ENCODE measurements at places on chromosomes 7 and 10.

GRCh38 chr10:60618861-60619260, 159.4 kb upstream of the CDK1 start:
- no peak for DNase-seq

- DNase-seq, result no peak
Measured at GRCh38 chr10:77939561-77940001, 13.0 kb upstream of the DLG5 start.

- no peak for DNase-seq
Measured at GRCh38 chr10:61866700-61867368, 34.7 kb upstream of the ARID5B start.

GRCh38 chr7:88226886-88227516, 7.2 kb upstream of the SRI start:
- DNase-seq, result no peak

DNA sequence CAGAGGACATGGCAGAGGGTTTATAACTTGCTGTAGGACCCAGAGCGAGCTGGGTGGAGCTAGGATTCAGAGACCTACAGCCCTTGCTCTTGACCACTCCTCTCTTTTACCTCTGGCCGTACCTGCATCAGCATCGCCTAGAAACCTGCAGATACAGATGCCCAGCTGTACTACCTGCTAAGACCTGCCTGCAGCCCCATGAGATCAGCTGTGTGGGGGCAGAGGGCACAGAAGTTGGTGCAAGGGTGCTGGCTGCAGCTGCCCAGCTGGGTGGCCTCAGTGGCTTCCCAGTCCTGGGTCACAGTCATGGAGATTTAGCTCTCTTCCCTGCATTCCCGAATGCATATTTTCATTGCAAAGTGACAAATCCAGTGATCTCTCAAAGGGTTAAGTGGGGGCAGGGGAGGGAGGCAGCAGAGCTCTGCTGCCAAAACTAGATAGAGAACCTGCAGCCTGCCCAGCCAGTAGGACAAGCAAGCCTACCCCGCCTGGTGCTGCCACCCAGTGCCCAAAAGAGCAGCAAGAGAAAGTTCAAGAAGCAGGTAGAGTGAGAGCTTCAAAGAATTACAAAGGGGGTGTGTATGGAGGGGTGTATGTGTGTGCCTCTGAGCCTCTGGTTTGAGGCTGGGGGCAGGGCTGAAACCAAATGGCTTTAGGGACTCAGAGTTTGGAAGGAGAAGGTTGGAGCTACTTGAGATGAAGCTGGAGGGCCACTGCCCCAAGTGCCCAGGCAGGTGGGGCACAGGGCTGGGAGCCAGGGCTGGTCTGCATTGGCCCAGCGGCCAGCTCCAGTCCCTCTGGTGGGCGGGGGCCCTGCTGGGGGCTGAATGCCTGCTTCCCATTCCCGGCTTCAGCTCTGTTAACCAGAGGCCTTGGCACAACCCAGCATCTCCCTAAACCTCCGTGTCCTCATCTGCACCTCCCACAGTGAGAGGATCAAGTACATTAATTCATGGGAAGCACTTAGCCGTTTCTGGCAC, 6.9 kb downstream of the FAM241B start:
- no peak for DNase-seq

- DNase-seq, result no peak
Measured at GRCh38 chr7:129255800-129256199, 31.0 kb downstream of the AHCYL2 start.

GRCh38 chr10:111820471-111820870, 363.1 kb downstream of the GPAM start:
- DNase-seq, result no peak

DNA sequence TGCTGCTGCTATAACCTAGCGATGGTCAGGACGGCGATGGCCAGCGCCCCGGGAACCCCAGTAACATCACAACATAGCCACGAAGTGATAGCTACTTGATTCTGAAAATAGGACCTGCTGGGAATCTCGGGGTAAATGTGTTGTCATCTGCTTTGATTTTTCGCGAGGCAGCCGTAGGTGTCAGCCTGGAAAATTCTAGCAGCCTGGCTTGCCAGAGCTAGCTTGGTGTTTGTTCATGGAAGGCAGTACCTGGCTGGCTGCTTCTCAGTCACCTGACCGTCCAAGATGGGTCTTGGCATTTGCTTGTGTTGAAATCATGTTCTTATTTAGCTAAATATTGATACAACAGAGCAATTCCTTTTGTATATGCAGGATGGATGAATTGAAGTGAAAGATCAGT, 82.4 kb upstream of the BTBD16 start:
- no peak for DNase-seq

- no peak for DNase-seq
Measured at GRCh38 chr7:40165216-40165615, 30.4 kb downstream of the SUGCT start.

DNA sequence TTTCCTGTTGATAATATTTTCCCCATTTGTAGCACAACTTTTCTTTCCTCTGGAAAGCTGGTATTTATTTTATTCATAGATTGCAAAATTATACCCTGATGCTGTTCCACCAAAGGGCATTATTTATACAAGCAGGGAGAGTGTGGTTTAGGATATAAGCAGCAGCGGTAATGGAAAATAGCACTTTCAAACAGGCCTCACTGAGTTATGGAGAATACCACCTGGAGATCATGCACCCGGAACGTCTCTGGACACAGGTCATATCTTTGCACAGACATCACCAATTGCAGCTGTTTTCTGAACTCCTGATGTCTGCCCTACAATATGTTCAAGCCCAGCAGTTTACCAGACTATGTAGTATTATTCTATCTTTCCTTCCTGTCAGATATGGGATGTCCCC, 2.0 kb upstream of the CALD1 start:
- DNase-seq, result no peak

- DNase-seq, result no peak
Measured at GRCh38 chr7:15765753-15766152, 79.3 kb upstream of the MEOX2 start.

DNA sequence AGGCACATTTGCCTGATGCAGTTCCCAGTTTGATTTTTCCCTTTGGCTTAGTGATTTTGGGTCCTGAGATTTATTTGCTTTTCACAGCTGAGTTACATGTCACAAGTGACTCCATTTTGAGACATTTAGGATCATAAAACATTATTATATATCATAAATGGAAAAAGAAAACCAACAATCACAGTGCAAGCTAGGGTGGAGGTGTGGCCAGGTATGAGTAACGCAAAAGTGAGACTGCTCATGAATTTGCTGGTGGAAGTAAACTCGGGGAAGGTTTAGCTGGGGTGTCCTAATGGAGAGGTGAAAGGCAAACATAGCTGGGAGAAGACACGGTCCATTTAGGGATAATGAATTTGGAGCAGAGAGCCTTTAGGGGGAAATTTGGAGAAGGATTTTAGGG, 21.7 kb upstream of the UCN3 start:
- no peak for DNase-seq

DNA sequence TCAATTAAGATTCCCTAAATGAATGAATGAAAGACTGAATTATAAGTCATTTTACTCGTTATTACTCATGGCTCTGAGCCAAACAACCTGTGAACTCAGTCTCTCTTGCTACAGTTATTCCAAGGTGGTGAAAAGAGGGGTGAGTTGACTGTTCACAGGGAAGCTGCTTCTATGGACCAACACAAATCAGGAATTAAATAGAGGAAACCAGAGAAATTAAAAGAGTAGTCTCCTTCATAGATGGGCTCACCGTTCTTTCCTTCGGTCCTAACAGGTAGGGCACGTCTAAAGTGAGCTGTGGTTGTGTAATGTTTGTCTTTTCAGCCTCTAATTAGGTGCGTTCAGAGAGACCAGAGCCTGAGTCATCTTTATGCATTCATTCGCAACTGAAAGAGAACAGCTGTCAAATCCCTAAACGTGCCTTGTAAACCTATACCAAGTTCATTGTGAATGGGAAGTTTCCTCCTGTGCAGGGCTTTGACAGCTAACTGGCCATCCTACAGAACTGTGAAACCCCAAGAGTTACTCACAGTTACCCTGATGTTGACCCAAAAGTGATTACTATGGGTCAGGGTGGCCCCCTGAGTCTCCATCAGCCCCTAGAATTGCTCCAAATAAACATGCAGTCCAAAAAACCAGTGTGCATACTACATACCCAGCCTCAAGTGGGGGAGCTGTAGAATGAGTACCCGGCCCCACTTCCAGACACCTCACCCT, 18.2 kb upstream of the C10orf53 start:
- no peak for DNase-seq

- no peak for DNase-seq
Measured at GRCh38 chr10:77635402-77636227, 2.0 kb downstream of the KCNMA1 start.

DNA sequence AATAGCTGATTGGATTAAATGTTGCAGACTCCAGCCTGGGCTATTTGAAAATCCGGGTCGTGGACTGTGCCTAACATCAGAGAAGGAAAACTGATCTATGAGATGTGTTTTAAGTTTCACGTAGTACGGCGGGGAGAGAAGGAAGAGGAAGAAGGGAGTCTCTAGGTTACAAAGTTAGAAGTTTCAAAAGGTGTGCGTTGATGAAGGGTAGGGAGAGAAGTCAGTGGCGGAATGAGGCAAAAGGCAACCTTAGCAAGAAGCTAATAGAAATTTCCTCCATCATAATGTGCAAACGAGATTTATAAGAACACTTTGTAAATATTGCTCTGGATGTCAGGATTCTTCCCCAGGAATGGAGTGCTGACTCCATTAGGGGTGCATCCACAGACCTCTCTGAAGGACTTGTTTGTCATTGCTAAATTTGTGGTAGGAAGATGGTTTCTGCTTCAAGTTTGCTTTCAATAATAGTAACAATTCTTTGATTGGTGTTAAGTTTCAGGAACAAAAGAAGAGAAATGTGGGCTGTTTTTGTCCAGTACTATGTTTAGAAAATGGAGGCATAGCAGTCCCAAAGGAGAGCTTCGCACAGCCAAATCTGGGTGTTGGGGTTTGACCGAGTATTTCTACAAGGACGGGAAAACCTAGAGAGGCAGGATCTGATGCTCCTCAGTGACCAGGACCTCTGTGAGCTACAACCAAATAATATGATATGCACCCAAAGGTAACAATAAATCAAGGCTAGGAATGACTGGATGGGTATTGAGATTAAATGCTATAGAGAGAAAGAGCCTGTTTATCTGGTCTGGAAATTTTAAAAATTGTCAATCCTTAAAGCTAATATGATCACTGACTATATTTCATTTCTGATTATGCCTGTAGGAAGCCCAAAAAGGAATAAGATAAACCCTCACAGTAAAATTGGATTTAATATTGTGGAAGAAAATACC, 8.2 kb downstream of the TWIST1 start:
- no peak for DNase-seq

DNA sequence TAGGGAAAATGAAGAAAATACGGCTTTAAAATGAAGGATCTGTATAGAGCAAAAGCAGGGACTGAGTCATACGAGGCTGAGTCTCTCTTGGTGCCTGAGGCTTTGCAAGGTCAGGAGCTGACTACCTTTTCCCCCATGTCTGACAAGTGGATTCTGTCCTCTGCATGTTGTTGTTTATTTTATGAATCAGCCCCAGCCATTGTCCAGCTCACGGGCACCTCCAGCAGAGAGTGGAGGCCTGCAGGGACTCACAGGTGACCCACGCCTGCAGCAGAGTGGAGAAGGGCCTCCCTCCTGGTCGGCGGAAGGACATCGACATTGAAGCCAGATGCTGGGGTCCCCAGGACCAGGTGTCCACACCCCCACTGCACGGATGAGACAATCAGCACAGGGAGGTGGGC, 233.9 kb downstream of the WDR37 start:
- DNase-seq, result no peak

DNA sequence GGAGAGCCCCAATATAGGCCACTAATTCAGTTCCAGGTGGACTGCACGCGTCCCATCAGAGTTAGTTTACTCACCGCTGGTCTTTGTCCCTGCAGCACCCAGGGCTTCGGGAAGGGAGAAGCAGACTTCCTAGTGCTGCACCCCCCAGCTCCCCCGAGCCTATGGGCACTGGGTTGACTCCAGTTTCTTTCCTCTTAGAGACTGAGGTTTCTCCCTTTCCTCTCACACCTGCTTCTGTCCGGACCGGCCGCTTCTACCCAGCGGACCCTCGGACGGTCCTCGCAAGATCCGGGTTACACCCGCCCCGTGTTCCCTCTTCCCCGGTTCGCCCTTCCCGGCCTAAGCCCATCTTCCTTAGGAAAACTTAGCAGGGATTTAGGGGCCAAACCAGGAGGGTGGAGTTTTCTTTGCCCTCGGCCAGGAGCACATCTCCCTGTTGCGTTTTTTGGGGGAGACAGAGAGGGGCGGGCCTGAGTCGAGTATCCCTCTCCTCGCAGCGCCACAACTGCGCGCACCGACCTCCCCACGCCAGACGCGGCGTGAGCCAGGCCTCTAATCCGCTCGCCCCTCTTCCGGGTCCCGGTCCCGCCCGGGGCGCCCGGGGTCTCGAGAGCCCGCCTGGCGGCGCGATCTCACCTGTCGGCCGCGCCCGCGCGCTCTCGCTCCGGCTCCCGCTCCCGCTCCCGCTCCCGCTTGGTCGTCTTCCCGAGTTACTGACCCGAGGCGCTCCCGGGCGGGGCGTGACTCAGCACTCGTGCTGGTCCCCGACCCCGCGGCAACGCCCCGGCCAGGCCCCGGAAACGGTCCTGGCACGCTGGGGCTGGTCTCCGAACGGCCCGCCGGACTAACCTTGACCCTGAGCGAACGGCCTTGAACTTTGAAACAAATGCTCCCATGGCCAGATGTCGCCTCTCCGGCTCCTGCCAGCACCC, at the start of gene AIFM2:
Gene AIFM2 (minus strand): TSS at position 728 of the 932 bp plus-strand sequence. CDS start 8,741 bp downstream, outside the sequence.
- peak; percentile 6 for DNase-seq

DNA sequence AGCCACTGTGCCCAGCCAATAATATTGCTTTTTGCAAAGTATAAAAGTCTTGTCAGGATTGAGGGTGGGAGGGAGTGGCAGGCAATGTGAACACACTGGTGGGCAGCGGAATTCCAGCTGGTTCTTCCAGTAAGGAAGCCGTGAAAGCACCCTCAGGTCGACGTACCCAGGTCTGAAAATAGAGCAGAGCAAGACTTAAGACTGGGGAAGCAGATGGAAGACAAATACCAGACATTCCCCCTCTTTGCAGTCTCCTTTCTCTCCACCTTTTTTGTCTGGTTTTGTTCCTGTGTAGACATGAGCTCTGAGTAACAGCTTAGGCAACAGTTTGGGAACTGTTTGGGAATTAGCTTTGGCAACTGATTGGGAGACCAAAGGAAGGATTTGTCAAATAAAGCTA, 17.6 kb upstream of the CSTF2T start:
- no peak for DNase-seq

GRCh38 chr10:80760914-80761371, 223.2 kb downstream of the SH2D4B start:
- DNase-seq, result no peak

DNA sequence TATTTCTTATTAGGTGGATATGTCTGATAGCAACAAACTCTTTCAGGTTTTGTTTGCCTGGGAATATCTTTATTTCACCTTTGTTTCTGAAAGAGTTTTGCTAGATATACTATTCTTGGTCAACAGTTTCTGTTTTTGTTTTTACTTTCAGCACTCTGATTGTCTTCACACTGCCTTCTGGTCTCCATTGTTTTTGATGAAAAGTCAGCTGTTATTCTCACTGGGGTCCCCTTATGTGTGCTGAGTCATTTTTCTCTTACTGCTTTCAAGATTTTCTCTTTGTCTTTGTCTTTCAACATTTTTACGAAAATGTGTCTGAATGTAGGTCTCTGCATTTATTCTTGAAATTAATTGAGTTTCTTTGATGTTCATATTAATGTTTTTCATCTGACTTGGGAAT, 15.2 kb upstream of the RASSF4 start:
- DNase-seq, result no peak
